Muscle of arm (tissue), 14 donors: ENCODE measurements at places on chromosomes 13 and 19.

DNA sequence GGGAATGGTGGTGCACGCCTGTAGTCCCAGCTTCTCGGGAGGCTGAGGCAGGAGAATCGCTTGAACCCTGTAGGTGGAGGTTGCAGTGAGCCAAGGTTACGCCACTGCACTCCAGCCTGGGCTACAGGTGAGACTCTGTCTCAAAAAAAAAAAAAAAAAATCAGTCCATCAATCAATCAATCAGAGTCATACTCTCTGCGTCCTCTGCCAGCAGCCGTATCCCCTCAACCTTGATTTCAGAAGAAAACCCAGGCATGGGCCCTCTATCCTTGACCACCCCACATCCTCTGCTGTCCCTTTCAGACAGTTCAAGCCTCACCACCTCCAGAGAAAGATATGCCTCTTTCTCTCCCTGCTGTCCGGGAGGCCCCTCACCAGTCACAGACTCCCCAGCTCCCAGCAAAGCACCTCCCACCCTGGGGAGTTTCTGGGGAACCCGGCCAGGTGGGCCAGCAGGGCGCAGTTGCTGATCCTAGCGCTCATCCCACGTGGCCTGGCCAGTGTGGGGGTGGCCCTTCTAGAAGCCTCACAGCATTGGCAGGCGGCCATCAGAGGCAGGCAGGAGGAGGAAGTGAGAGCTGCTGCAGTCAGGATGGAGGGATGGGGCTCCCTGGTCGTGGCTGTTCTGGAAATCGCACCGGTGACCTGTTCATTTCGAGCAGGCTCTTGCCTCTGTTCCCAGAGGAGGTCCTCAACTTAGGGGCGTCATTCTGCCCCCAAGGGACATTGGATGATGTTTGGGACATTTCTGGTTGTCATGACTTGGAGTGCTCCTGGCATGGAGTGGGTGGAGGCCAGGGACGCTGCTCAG is 10.2 kb upstream of the JSRP1 start:
- DNase-seq = peak; percentile 63

DNA sequence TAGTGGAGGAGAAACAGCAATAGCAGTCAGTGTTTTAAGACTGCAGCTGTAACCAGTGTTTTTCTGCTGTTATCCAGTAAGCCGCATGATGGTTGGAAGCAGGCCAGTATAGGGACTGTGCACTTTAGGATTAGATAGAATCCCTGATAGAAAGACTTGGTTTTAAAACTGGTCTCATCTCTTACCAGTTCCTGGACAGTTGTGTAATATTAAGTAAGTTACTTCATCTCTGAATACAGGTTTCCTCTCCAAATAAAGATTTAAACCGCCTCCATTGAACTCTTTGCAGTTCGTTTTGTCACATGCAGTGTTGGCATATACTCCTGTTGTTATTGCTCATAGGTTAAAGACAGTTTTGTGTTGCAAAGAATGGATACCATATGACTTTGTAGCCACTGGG is 25.6 kb downstream of the URI1 start:
- no peak for DNase-seq

- no peak for DNase-seq
These were observed 436.5 kb upstream of the KLHL1 start for GRCh38 chr13:70544706-70545105.

- DNase-seq = peak; percentile 36
These were observed 127.7 kb downstream of the FRY start for GRCh38 chr13:32159137-32159869.

DNA sequence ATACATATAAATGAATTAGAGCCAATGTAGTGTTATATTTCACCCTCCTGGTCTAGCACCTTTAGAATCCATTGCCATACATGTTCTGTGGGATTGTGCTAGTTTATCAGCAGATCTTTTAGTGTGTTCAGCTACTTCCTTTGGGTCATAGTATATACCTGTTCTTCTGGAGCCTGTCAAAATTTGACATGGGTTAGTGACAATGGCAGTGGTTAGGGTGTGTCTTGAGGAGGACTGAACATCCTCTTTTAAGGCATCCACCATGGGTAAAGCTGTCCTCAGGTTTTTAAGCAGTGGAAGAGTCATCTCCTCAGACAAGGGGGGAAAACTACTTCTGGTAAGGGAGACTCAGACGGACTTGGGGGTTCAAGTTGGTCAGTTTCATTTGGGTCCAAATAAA is 29.4 kb downstream of the DNAJC3 start:
- no peak for DNase-seq

GRCh38 chr19:9989504-9989903 is 20.8 kb downstream of the COL5A3 start:
- no peak for DNase-seq

DNA sequence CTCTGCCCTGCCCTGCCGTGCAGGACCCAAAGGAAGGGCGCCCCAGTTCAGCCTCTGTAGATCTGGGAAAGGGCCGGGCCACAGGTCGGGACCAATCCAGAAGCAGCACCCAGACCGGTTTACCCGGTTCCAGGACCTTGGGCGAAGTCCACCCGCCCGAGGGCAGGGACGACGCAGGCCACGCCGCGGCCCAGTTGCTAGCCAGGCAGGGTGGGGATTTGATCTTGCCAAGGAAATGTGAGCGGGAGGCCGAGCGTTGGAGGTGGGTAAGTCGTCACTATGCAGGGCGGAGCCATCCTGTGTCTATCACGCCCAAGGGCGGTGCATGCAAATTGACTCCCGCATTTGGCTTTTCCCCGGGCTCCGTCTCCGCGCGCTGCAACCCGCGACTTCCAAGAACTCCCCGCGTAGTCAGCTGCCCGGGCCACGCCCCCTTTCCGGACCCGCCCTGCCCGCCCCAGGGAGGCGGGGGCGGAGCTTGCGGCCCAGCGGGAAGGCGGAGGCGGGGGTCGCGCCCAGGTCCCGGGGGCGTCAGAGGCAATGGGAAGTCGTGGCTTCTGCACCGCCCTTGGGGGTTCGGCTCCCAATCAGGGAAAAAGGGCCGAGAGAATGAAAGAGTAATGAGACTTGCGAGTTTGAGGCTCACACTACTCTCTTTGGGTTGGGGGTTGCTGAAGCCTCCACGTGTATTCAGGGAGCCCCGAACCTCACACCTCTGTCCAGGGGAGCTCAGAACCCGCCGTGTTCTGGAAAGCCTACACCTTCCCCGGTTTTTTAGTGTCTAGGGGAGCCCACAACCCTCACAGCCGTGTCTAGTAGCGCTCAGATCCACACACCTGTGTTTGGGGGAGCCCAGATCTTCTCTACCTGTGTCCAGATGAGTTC is 12.8 kb downstream of the IER2 start:
- peak; percentile 95 for DNase-seq

DNA sequence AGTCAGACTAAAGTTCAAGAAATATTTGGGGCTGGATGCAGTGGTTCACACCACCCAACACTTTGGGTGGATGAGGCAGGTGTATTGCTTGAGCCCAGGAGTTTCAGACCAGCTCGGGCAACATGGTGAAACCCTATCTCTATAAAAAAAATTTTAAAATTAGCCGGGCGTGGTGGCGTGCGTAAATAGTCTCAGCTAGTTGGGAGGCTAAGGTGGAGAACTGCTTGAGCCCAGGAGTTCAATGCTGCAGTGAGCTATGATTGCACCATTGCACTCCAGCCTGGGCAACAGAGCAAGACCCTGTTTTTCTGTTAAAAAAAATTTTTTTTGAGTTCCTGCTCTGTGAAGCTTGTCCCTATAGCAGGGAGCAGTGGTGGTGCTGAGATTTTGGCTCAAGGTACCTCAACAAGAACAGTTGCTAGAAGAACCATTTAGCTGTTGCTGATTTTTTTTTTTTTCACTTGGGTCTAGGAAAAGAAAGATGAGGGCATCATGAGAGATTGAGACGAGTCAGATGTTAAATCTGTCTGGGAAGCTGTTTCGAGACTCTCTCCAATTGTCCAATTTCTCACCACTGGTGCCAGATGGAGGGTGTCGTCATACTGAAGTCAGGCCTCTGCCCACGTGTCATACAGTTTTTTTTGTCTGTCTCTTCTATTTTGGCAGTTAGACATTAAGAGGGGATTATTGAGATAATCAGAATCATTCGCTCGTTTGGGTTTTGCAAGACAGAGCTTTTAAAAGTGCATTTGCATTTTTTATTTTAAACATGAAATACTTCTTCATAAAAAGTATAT is 3.7 kb downstream of the SLC25A42 start:
- no peak for DNase-seq
